ENCODE measurements at places on chromosomes 2 and 18.

GRCh38 chr2:74414881-74415761 lies 6.3 kb downstream of the C2orf81 start:
- DNase-seq, result no peak

GRCh38 chr2:9263428-9263827 lies 56.8 kb downstream of the ASAP2 start:
- no peak for DNase-seq

- DNase-seq, result no peak
Measured at GRCh38 chr2:198161151-198161550, 356.8 kb downstream of the PLCL1 start.

DNA sequence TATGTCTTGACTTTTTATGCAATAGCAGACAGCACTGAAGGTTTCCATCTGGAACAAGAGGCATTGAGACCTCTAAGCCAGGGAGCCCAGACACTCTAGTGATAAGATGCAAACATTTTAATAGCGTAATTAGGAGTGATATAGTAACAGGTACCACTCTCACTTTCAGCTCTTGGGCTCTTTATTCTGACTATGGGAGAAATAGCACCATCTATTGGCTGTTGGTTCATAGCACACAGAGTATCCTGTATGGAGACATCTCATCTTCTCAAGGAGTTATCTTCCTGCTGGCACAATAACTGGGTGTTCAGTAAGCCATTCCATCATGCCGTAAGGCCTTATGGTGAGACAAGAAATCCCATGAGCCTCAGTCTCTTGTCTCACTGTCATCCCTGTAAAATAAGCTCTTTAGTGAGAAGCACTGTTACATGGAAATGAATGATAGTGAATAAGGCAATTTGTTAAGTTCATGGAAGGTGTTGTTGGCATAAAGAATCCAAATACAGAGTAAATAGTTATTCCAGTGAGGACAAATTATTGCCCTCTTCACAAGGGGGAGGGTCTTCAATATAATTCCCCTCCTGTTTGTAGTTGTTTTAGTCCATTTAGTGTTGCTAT lies 48.3 kb downstream of the THUMPD2 start:
- no peak for DNase-seq

DNA sequence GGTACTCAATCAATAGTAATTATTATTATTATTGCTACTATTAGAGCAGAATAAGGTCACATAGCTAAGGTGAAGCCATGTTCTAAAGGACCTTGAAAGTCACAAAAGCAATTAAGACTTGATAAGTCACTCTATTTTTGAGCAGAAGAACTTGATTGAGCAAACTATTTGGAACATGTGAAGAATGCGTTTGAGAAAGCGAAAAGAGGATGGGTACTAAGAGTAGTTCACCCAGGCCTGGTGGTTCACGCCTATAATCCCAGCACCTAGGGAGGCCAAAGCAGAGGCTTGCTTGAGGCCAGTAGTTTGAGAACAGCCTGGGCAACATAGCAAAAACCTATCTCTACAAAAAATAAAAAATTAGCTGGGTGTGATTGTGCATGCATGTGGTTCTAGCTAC lies 7.2 kb upstream of the RTN4 start:
- DNase-seq, result no peak

DNA sequence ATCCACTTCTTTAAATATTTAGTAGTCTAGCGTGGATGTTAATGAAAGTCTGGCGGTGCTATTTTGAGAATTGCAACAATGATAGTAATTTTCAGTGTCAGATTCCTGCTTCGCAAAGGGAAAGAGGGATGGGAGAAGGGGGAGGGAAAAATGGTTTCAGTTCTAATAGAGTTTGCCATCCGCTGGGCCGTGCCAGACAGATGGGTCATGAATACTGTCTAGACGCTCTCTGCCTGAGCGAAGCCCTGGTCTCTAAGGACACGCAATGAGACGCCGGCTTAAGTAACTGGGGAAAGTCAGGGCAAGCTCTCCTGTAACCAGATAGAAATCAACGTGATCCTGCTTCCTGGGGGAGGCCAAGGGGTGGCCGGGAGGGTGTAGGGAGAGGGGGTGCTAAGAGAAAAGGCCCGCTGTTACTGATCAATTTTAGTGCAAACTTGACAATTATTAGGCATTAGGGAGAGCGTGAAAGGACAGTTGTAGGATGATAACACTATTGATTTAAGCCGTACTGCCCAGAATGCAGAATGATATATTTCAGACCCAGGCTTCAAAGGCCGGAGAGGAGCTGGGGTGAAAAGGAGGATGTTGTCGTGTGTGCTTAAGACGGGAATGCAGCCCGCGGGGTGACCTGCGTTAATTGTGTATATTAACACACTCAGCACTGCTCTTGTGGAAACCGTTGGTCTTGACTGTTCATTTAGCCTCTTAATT lies 229.2 kb downstream of the LDLRAD4 start:
- no peak for DNase-seq

DNA sequence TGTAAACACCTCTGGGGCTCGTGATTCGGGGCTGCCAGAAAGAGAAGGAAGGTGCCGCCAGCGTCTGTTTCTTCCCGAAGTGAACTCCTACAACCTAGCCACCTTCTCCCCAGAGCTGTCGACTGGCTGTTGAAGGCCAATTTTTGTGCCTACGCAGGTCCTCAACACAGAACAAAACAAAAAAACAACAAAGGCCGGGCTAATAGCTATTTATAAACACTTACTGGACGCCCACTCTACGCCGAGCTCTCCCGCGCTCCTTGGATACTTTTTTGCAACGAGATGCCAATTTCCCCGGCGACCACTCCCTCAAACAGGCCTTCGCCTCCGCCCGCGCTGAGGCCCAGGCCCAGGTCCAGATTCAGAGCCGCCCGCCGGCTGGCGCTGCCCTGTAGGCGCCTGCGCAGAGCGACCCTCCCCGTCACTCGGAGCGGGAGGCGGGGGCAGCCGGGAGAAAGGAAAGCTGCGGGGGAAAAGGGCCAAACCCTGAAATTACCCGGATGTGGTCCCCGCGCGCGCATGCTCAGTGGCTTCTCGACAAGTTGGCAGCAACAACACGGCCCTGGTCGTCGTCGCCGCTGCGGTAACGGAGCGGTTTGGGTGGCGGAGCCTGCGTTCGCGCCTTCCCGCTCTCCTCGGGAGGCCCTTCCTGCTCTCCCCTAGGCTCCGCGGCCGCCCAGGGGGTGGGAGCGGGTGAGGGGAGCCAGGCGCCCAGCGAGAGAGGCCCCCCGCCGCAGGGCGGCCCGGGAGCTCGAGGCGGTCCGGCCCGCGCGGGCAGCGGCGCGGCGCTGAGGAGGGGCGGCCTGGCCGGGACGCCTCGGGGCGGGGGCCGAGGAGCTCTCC lies at the start of gene SMAD4:
Gene SMAD4 (plus strand): TSS at position 520 of the 843 bp plus-strand sequence. CDS start 16,834 bp downstream, outside the sequence.
- DNase-seq, result peak; percentile 98

GRCh38 chr18:3579701-3580100 lies 129.7 kb downstream of the TGIF1 start:
- no peak for DNase-seq

GRCh38 chr18:39057423-39058064 lies 1491.9 kb upstream of the CELF4 start:
- no peak for DNase-seq

- no peak for DNase-seq
Measured at GRCh38 chr18:55443776-55444175, 144.2 kb downstream of the TCF4 start.

- DNase-seq, result peak; percentile 29
Measured at GRCh38 chr2:136381722-136382633, 264.0 kb upstream of the CXCR4 start.

DNA sequence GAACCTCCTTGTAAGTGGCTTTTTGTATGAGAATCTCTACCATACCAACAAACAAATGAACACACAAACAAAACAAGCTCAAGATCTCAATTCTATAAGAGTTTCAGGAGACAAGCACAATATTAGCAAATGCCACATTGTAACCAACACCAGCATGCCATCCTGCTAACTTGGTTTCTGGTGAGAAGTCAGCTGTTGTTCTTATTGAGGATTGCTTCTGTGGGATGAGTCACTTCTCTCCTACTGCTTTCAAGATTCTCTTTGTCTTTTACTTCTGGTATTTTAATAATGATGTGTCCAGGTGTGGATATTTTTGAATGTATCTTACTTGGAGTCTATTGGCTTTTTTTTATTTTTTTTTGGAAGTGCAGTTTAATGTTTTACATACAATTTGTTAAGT lies 131.7 kb downstream of the BCL2L11 start:
- DNase-seq, result no peak

DNA sequence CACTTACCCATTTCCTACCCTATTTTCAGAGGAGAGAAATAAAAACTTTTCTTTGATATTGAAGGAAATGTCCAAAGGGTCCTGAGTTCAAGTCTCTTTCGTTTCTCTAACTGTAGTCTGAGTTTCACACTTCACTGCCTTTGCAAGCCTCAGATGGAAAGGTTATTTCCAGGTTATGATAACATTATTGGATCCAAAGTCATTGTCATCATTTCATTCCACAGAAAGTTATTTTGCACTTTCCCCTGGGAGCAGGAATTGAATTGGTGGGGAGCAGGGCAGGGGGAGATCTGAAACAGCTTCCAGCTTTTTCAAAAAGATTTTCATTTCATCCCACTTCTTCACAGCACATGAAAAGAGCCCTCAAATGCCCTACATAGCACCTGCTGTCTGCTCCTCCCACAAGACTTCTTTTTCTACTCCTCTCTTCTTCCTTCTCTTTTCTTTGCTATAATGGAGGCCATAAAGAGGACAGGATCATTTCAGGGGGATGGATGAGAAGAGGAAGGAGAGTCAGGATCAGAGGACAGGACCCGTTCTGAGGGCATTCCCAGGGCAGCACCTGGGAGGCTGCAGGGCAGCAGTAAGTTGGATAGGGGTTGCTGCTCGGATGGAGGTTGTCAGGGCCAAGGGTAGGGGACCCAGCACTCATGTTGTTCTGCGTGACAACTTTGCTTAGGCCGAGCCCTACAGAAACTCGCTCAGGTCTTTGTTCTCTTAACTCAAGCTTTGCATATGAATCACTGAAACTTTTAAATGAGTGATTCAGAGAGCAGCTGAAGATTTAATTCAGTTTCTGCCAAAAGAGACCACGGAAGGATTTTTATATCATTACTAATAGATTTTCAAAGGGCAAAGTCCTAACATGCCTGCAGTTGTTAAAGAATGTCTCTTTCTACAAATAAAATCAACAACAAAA lies 11.4 kb upstream of the GALNT5 start:
- DNase-seq, result no peak

- no peak for DNase-seq
Measured at GRCh38 chr2:43511199-43511598, 84.6 kb downstream of the THADA start.

DNA sequence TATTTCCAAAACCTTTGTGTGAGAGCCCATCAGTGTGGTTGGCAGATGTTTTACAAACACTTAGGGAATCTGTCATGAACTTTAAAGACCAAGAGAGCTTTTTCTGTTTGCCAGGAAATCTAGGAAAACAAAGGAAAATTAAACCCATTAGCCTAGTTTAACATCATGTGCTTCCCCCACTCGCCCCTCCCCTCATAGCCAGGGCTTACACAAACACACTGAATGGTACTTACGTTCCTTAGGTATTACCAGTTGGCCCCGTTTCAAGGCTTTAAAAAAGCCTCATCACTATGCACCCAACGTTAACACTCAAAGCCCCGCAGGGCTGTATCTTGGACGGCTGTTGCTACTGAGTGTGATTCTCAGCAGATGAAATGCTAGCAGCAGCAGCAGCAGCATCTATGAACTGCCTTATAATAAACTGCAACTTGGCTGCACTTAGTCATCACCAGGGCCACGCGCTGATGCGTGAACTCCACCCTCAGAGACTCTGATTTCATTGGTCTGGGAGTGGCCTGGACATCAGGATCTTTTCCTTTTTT lies 20.1 kb upstream of the TTC39C start:
- DNase-seq, result no peak

GRCh38 chr18:40708726-40709125 lies 1246.3 kb upstream of the PIK3C3 start:
- DNase-seq, result no peak

Measured in activated CD8-positive, alpha-beta memory T cell treated with anti-CD3 and anti-CD28 coated beads for 4 hours (primary cell).